ENCODE measurements at places on chromosomes 12 and 14.

DNA sequence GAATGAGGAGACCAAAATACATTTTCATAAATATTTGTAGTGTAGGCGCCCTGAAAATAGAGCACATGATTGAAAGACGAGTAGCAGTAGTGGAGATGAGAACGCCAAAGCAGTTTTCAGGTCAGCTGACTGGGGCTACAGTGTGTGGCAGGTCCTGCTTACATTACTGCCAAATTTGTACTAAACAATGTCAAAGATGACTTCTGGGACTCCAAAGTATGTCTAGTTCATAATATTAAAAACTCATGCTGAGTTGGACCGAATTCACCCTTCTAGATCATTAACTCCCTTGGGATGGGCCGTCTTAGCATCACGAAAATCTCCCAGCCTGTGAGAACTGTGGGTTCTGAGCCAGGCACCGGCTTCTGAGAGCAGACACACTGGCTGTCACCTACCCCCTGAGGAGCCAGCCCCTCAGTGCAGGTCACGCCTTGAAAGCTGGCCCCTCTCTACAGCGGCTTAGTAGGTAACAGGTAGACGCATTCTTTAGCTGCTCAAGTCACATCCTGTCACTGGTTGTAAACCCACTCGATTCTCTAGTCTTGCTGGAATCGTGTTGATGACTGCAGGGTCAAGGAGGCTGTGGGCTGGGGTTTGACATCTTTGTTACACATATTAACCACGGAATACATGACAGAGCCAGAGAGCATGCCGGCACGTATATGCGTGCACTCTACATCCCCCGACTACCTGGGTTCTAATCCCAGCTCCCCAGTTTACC is 210.4 kb downstream of the ETV6 start:
- no peak for DNase-seq

DNA sequence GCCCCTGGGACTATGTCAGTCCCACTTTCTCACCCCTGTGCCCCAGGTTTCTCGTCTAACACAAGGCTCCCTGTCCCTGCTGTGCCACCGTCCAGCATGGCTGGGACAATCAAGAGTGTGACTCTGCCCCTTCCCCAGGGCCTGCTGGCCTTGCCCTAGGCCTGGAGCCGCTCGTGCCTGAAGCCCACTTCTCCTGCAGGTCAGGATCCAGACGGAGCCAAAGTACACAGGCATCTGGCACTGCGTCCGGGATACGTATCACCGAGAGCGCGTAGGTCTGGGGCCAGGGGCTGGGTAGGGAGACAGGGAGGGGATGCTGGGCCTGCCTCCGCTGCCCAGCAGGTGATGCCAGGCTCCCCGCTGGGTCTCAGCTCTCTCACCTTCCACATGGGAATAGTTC is 2.8 kb downstream of the SLC25A47 start:
- DNase-seq = no peak

GRCh38 chr12:51863933-51864832 is 15.7 kb upstream of the FIGNL2 start:
- no peak for DNase-seq

DNA sequence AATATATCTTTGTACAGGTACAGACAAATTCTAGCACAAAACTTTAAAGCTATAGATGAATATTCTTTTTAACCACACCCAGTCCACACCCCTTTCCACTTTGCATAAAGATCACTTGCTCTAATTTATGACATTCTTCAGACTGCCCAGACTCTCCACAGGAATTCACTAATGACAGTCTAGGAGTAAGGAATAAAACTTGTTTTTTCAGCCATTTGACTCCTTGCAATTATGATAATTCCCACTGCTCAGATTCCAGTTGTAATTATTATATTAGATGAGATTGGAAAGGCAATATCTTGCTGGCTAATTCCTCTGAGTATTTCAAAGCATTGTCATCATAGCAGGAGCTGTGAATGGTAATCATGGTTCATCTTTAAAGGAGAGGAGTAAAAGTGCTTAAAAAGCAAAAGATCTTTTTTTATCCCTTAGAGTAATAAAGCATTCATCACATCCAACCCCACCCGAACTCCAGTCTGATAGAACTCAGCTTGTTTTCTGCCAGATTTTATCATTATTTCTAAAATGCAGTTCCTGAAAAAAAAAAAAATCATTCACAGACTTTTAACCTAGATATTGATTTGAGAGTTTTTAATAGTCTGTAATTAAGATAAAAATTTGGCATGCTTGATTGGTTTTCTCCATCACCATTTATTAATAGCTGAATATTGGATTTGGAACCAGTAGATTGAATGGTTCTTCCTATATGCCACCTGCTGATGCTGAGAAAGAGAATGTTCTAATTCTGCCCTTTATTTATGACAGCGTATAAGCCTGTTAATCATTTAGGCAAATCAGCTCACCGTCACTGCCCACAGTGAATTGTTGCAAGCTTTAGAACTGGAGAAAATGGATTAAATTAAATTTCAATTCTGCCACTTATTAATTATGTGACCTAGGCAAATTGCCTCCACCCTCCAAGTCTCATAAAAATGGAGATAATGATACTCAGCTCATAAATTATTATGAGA is 93.9 kb upstream of the RASSF8 start:
- DNase-seq = no peak

GRCh38 chr14:39268393-39268792 is 34.7 kb downstream of the MIA2 start:
- DNase-seq = no peak

DNA sequence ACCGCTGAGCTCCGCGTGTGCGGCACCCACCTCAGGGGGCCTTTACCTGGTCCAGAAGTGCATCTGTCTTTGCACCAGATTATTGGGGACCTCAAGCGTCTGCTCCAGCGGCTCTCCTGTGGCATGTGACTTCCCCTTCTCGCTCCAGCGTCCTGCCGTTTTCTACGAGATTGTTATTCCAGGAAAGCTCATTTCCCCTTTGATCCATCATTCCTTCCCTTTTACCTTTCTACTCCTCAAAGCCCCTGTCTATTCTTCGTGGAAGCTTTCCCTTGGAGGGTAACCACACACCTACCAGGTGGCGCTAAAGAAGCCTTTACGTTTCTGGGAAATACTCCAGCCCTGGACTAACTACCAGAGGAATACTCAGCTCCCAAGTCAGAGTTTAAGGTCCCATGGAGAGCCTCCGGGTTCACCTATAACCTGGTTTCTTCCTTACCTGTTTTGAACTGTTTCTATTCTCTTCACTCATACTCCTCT is 1.5 kb downstream of the FKBP4 start:
- DNase-seq = no peak

DNA sequence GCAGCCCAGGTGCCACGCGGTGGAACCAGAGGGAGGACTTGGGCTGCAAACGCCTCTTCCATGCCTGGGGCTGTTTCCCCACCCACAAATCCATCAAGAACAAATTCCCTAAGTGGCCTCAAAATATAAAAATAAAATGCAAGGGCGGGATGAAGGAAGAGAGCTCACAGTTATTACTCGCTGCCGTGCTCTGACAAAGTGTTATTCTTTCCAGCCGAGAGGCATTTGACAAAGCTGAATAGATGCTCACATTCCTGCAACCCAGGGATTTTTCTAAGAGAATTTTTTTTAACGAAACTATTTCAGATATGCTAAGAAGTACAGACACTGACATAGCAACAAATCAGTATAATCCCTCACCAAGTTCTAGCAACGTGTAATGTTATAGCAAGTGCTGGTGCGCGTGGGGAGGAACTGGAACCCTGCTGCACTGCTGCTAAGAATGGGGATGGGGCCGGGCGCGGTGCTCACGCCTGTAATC is 70.7 kb downstream of the SCARB1 start:
- no peak for DNase-seq

- DNase-seq = no peak
Observed at GRCh38 chr14:68649476-68650189, 143.2 kb downstream of the ZFP36L1 start.

Measured in left cardiac atrium (tissue), 4 donors.